NAMALWA (cell line): ENCODE measurements at places on chromosomes 5 and 9.

GRCh38 chr9:84679571-84679970 is 10.0 kb downstream of the NTRK2 start:
- DNase-seq, result no peak

- no peak for DNase-seq
Measured at GRCh38 chr5:127396490-127397155, 106.0 kb downstream of the MEGF10 start.

GRCh38 chr5:169367861-169368260 is 66.9 kb upstream of the SLIT3 start:
- no peak for DNase-seq

DNA sequence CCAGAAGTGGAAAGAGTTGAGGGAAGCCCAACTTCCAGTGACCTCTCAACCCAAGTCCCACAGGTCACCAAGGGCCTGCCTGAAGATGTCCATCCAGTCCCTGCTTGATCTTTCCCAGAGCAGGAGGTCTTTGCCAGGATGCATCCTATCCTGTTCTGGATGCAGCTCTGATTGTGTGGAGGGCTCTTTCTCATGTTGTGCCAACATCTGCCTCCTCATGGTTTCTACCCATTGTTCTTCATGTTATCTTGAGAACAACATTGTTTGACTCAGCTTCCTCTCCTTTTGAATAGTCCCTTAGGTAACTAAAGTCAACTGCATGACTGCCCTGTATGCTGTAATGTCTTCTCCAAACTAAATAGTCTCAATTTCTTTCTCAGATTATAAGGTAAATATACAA is 169.3 kb downstream of the CCDC192 start:
- DNase-seq, result no peak

GRCh38 chr9:121871431-121872025 is 220.1 kb downstream of the DAB2IP start:
- DNase-seq, result no peak

DNA sequence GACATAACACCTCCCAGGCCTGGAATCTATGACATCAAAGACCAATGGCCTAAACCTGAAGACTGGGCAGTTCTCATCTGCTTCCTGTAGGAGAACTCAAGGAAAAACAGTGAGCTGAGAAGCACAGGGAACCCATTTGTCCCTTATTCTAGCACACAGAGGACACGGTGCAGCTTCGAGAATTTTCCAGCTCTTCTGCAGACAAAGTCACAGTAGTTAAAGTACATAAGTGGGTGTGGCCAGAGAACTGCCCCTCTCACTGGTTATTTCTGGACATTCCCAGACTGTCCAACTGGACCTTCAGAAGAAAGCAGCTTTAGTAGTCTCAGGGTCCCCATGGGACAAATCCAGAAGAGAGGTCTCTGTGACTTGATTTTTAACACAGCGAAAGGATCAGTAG is 114.6 kb downstream of the KLHL3 start:
- DNase-seq, result no peak

DNA sequence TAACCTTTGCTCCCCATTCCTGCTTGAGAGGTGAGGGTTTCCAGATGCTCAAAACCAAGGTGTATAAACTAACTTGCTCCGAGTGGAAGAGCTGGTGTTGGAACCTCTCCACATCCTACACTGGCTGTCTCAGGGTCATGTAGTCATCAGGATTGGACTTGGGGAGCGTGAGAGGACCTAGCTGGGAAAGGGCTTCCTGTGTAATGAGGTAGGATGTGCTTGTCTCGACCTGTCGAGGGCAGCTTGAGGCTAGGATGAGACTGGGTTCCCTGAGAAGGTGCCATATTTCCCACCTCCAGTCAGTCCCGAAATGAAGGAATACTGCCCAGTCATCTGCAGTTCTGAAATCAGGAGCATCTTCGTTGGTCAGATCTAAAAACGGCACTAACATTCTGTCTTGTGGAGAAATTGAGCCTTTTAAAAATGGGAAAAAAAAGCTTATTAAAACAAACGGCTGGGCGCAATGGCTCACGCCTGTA is 1.3 kb downstream of the CCNI2 start:
- DNase-seq, result no peak

- DNase-seq, result no peak
Measured at GRCh38 chr9:73118286-73118685, 33.4 kb upstream of the ANXA1 start.

DNA sequence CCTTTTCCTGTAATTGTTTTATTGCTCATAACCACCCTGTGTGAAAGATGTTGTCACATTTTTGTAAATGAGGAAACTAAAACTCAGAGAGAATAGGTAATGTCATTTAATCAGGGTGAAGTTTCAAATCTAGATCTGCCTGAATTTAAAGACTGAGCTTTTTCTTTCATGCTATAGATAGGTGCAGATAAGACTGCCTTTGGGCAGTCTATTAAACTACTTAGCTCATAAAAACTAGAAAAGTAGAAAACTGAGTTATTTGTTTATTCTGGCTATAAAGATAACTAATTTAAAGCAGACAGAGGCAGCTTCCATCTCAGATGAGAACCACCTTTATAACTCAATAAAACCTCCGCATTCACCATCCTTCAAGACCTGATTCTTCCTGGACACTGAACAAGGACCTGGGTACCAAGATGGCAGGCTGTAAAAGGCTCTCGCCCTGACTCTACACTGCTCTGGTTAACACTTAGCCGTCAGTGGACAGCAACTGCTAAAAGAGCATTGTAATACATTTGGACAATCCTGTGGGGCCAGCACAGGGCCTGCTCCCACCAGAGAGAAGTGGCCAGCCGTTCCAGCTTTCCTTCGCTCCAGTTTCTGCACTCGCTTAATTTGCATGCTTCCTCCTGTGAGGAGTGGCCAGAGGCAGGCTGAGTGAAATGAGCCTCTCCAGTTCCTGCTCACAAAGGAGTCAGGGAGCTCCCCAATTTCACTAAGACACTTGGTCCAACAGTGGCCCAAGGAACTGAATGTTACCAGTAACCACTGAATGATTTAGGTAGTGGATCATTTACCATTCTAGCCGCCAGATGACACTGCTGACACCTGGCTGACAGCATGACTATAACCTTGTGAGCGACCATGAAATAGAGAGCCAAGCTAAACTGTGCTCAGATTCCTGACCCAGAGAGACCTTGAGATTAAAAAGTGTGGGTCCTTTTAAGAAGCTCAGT is 566.4 kb downstream of the EFNA5 start:
- peak; percentile 63 for DNase-seq

GRCh38 chr5:77444356-77444755 is 47.8 kb downstream of the WDR41 start:
- DNase-seq, result no peak

- peak; percentile 85 for DNase-seq
Measured at GRCh38 chr9:93962561-93963440, 7.6 kb upstream of the BARX1 start.

DNA sequence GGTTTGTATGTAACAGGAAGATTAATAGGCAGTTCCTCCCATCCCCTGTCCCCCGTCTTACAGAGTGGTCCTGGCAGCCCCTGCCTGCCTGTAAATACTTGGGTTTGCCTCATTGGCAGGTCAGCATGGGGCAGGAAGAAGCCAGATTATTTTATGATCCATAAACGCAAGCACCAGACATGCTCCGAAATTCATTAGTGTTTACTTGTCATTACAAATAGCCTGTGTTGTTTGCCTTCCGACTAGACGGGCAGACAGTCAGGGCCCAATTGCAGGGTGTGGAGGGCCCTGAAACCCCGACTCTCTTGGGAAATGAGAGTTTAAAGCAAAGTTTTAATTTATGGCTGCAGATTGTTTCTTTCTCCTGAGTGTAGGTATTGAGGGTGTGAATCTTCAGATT is 97.2 kb downstream of the RALGPS1 start:
- DNase-seq, result no peak

DNA sequence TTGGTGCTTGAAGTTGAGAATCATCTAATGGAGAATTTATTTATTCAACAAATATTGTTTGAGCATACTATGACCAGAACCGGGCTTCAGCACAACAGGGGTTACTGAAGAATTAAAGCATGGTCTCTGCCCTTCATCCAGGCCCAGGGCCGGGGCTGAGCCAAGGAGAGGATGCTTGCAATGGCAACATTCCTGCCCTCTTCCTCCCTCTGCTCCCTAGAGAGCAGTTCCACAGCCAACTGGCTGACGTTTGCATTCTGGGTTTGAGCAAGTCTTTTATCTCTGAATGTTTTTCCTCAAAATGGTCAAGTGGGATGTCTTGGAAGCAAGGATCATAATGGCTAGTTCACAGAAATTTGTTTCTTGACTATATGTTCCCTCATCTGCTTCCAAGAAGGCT is 80.7 kb downstream of the GLDC start:
- no peak for DNase-seq
